Stimulated activated CD8-positive, alpha-beta memory T cell treated with anti-CD3 and anti-CD28 coated beads, Interleukin-7, amount 100 ng/mL, for 1 hour (primary cell): ENCODE measurements at places on chromosomes 4 and X.

DNA sequence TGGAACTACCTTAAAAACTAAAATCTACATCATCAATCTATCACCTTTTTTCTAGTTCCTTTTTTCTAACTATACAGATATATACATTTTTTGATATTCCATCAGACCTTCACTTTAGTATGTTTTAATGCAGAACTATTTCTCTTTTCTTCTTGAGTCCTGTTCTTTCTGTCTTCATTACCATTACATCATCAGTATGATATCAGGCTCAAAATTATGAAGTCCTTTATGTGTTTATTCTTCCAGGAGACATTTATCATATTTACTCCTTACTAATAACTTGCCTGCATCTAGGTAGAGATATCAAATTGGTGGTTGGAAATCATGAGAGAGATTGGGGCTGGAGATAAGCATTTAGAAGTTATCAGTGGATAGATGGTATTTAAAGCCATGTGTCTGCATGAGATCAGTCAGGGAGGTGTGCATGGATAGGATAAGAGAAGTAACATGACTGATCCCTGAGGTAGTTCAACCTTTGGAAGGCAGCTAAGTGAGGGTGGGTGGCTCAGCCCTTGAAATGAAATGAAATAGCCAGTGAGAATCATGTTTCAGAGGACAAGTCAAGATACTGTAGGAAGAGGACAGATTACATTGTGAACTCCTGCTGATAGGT lies 43.1 kb downstream of the MRPL1 start:
- no peak for DNase-seq

- DNase-seq: no peak
Measured at GRCh38 chrX:68462653-68463052, 29.4 kb upstream of the OPHN1 start.

DNA sequence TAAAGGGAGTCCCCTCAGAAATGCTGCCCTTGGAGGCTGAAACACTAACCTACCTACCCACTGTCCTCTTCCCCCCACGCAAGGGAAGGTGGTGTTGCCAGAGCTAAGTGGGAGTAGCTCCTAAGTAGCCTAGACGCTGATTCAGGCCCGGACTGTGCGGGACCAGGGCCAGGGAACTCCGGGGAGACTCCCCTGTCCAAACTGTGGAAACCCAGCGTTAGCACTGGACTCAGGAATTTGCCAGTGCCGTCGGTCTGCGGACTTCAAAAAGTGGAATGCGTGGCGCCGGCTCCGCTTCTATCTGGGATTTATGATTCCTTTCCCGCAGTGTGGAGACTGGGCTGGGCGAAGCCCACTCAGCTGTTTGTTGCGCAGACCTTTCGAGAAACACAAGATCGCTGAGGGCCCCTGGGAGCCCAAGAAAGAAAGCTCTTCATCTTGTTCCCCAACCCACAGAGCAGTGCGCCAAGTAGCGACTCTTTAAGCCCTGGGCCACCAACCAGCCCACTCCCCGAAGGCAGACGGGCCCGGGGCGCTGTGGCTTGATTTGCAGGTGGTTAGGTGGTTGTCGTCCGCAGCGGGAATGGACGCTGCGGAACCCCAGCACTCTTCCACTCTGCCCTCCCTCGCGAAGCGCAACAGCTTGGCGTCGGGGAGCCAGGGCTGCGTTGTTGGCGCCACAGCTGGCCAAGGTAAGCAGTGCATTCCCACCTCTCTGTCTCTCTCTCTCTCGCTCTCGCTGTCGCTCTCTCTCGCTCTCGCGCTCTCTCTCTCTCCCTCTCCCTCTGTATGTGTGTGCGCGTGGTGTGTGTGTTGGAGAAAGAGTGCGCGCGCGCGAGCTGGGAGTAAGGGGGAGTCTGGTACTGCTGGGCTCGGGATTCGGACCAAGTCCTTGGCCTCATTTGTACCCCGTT lies 2.0 kb downstream of the TMEM255A start:
- peak; percentile 45 for DNase-seq

- DNase-seq: no peak
Measured at GRCh38 chrX:155071694-155072280, 479 bp downstream of the BRCC3 start.

- no peak for DNase-seq
Measured at GRCh38 chr4:77893451-77893850, 30.8 kb downstream of the MRPL1 start.

- no peak for DNase-seq
Measured at GRCh38 chr4:45539142-45539814, 584.6 kb downstream of the GABRG1 start.

- DNase-seq: no peak
Measured at GRCh38 chrX:148517176-148517575, 16.8 kb downstream of the AFF2 start.

DNA sequence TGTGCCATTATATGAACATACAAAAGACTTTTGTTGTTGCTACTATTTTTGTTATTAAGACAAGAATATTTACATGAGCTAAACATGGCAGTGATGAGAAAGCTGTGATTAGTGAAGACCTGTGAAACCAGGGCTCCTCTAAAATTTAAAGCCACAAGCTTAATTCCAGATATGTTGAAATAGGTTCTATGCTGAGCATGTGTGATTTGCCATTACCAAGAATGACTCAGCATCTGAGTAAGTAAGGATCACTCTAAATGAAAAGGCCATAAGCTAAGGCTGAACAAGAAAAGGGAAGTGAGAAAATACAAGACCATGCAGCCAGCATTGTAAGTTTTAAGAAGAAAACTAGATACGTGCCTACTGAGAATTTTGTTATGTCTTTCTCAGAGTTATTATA lies 75.9 kb upstream of the CAMK2D start:
- DNase-seq: no peak

DNA sequence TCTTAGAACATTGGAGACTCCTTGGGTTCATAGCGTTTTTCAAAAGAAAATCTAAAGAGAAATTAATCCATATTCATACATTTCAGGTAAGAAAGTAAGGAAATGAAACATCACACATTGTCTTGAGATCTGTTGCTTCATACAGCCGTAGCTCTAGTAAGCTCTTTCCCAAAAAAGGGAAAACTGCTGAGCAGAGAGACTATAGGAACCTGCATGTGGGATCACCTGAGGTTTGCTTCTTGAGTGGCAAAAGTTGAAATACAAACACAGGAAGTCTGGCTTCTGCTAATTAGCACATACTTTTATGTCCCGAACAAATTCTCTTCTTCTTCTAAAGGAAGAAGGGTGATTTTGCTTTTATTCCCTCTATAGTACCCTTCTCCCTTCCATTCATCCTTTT lies 57.7 kb downstream of the MRPL1 start:
- DNase-seq: no peak
